ENCODE measurements at places on chromosomes 3 and 15.
A peak's percentile ranks its signal among the peaks of the same experiment; 100 is the strongest.

GRCh38 chr3:123869165-123869564 lies 15.0 kb downstream of the MYLK start:
- no peak for DNase-seq

GRCh38 chr3:149058602-149059001 lies 27.7 kb downstream of the HLTF start:
- DNase-seq = no peak

GRCh38 chr3:15063656-15064286 lies 1.3 kb downstream of the MRPS25 start:
- no peak for DNase-seq

- DNase-seq = no peak
These were observed 20.1 kb upstream of the UBE2E2 start for GRCh38 chr3:23182996-23183513.

DNA sequence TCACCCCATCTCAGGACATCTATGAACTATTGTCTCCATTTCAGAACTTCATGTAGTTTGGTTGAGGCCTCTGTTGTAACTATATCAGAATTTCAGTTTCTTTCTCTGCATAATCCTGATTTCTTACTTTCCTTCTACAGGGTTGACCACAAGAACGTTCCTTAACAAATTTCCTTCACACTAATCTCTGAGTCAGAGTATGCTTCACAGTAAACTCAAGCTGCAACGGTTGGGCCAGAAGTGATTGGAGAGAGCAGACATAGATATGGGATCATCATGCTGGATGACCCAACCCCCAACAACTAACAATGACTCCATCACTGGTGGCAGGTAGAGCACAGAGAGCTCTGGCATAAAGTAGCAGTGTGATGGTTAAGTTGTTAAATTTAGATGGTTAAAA lies 128.8 kb upstream of the OSTN start:
- no peak for DNase-seq

DNA sequence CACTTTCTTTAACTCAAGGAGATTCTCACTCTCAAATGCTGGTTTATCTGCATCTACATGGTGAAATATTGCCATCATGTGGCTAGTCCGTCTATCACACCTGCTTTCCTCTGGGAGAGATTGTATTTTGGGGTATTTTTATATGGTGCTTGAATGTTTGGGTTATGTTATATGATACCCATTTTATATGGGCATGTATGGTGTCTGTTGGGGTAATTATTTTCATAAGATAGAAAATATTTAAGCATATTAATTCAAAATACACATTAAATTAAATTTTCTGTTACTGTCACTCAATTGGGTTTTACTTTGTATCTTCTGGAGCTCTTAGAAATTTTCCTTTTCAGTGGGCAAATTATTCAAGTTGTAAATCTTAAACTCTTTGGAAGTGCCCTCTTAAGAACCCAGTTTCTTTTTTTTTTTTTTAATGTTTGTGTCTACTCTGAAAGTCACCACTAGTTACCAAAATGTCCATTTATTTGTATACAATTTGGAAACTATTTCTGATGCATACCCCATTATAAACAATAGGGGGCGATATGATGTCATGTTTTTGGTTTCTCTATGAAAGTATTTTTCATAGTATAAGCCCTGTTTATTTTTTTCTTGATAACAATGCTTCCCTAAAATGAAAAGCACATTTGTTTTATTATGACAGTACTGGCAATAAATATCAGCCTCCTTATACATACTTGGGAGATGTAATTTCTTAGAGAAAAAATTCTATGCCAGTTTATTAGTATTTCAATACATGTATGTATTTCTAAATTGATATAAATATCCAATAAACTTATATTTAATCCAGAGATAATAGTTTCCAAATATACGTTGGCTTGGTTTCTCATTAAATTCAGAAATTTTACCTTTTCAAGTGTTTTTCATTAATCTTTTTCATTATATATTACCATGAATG lies 36.1 kb upstream of the PLSCR5 start:
- peak; percentile 64 for DNase-seq

DNA sequence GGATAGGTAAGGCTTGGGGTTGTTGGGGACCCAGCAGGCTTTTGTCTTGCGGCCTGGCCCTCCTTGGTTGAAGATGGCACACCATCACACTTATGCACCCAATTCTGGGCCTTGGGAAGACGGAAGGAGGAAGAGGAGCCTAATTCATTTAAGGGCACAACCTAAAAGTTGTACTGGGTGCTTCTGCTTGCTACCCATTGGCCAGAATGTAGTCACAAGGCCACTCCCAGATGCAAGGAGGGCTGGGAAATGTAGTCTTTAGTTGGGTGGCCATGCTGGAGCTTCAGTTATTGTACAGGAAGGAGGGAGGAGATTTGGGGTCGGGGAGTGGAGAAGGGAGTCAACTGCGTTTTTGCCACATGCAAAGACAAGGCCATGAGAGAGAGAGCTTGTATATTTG lies 109.2 kb downstream of the TMEM266 start:
- no peak for DNase-seq

DNA sequence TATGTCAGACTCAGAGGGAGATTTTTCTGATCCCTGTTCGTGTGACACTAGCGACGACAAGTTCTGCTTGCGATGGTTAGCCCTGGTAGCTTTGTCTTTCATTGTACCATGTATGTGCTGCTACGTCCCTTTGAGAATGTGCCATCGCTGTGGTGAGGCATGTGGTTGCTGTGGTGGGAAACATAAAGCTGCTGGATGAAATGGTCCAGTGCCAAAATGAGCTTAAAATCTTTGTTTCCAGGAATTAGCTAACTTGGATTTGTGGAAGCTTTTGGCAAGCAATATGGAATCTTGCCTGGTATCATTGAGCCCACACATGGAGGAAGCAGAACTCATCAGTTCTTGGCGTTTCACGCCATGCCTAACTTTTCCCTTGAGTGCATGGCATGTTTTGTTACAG lies 98.8 kb downstream of the SPRED1 start:
- no peak for DNase-seq

DNA sequence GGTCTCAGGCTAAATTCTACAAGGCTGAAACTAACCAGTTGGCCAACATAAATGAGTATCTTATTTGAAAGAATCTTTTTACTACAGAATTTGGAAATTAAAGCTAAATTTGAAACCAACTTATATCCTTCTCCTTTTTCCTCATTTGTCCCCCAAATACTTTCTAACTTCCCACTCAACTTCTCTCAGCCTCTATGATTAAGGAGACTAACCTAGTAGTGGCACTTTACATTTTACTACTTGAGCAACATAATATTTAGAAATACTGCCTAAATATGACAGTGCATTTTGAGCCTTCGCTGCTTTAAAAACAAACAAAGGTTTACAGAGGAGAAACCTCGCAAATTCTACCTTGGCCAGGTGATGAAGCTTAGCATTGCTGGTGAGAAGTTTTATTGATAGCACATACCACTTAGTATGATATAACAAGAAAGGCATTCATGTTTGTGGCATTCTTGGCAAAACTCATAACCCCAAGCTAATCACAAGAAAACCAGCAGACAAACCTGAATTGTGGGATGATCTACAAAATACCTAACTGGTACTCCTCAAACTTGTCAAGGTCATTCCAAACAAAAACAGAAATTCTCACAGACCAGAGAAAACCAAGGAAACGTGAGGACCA lies 432.1 kb upstream of the CFAP20DC start:
- DNase-seq = no peak

DNA sequence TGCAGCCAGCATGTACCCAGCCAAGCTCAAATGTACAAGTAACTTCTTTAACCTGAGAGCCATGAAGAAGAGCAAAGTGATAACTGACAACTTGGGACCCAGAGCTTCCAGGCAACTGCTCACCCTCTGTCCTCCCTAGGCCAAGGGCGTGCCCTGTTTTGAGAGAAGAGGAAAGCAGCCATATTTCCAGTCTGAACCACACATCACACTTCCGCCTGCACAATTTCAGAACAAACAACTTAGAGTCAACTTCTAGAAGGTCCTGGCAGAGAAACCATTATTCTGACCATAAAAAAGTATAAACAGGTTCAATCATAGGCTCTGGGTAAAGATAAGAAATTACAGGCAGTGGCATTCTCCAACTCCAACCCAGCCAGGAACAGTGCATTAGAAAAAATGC lies 50.1 kb downstream of the ITGB5 start:
- DNase-seq = no peak

- DNase-seq = no peak
These were observed 7.6 kb downstream of the AGTR1 start for GRCh38 chr3:148705314-148705713.

DNA sequence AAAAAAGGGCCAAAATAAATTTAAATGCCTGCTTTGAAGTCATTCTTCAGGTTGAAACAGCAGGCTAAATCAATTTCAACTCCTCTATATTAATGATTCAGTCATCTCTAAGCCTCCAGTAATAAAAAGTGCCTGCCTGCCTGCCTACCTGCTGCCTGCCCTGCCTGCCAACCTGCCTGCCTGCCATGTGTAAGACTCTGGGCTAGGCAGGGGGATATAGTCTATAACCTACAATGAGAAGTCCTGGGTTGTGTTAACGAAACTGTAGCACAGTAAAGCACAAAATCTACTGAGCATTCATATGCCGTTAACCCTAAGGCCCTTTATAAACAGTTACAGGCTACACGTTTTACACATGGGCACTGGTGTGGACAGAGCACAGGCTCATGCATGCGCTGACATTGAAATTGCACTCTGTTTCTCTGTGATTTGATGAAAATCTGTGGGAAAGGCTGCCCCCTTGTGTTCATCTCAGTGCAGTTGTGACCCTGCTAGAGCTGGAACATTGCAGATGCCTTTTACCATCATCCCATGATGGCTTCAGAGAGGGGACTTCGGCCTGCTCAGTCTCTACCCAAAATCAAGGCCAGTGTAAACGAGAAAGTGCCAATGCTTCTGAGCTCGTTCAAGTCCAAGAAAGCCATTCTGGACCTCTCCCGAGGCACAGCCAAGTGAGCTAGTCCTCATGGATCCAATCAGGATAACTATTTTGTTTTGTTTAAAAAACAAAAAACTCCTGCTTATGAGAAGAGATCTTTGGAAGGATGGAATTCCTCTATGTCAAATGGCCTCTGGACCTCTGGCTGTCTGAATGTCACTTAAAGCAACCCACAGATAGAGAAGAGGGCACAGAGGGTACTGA lies 64.6 kb downstream of the EFL1 start:
- DNase-seq = no peak

GRCh38 chr15:68239025-68239424 lies 9.5 kb upstream of the CLN6 start:
- no peak for DNase-seq
